ENCODE measurements at places on chromosomes 2 and 18. TPM values are rescaled to one million over a fixed set of nuclear protein-coding genes. Genes with fewer than 3 reads are reported as not detected.

IL36G gene
- total RNA-seq, result not detected

OSBPL1A gene
- total RNA-seq, result 9.6 TPM

NDUFS1 gene
- total RNA-seq, result 167 TPM

SFXN5 gene
- 10.8 TPM for total RNA-seq

ALLC gene
- total RNA-seq, result not detected

CIDEA gene
- 0.46 TPM for total RNA-seq

AMMECR1L gene
- total RNA-seq, result 18.1 TPM

CXCR1 gene
- total RNA-seq, result not detected

CFAP65 gene
- not detected for total RNA-seq

HOXD13 gene
- not detected for total RNA-seq

CCDC74B gene
- total RNA-seq, result 2.7 TPM

GKN1 gene
- not detected for total RNA-seq

NGEF gene
- total RNA-seq, result not detected
